8988T (cell line): ENCODE measurements at places on chromosomes 16 and 17.

DNA sequence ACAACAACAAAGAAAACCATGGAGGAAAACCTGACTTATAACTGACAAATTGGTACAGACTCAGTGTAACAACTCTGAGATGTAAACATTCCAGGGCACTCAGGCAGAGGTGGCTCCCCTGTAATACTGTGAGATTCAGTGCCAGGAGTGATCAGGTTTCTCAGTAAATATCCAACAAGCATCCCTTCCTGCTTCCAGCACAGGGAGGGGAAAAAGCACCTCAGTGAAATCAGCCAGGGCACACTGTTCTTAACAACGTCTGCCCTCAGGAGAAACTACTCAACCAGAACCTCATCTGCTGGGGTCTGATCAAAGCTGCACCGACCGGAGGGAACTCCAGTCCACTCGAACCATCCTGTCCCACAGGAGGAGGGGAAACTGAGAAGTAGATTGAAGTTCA, 52.3 kb downstream of the AMFR start:
- no peak for DNase-seq

GRCh38 chr16:73848993-73849392, 447.6 kb upstream of the PSMD7 start:
- no peak for DNase-seq

DNA sequence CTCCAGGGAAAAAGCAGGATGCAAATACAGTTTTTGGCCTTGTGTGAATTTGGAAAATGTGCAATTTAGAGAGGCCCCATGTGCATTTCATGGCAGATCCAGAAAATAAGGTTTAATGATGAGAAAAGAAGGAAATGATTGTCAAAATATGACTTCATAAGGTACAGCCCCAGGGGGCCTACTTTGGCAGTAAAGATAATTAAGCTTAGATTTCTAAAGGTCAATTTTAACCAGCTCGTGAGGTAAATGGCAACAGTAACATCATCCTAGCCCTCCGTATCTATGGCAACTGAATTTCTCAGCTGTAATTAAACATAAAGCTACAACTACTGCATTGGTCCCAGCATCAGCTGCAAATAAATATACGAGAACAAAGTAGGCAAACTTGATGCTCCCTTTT, 30.0 kb upstream of the PRSS54 start:
- DNase-seq = no peak

- DNase-seq = no peak
Observed at GRCh38 chr17:60280673-60281072, 111.3 kb downstream of the USP32 start.

- no peak for DNase-seq
Observed at GRCh38 chr17:28327709-28328108, 7.6 kb downstream of the IFT20 start.

GRCh38 chr17:66706851-66707450, 128.0 kb upstream of the CACNG5 start:
- no peak for DNase-seq

DNA sequence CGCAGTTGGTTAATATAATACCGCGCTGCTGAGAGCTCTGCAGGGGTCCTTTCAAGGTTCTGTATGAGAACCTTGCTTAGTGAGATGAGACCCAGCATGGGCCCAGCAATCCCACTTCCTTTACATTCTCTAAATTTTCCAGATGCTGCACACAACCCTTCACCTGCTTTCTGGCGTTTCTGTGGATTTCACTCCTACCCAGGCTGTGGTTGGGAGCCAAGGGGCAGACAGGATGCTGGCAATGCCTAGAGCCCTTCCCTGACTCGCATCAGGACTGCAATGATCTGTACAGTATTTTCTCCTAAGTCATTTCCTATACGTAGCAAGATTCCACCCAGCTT, 10.1 kb upstream of the PIPOX start:
- no peak for DNase-seq

- no peak for DNase-seq
Observed at GRCh38 chr16:30472328-30472942, at the start of gene ITGAL. TSS of gene ITGAL (plus strand) at chr16:30472742. CDS start at chr16:30472838, 96 bp downstream.

- DNase-seq = no peak
Observed at GRCh38 chr16:23858542-23858941, 22.8 kb downstream of the PRKCB start.

GRCh38 chr16:50939356-50939755, 197.5 kb downstream of the CYLD start:
- DNase-seq = no peak

DNA sequence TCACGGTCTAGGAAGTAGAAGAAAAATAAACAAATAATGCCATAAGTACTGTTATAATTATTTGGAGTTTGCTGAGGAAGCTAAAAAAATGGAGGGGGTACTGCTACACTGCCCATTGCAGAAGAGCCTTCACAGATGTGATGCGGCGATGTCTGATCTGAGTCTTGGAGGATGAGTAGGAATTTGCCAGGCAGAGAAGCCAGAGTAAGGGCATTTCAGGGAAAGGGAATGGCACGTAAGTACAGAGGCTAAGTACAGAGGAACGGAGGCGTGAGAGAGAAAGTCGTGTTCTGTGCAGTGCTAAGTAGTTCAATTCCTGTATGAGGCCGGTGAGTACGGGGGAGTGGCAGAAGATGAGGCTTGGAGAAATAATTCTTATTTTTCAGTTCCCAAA, 741 bp upstream of the GRB2 start:
- DNase-seq = no peak

DNA sequence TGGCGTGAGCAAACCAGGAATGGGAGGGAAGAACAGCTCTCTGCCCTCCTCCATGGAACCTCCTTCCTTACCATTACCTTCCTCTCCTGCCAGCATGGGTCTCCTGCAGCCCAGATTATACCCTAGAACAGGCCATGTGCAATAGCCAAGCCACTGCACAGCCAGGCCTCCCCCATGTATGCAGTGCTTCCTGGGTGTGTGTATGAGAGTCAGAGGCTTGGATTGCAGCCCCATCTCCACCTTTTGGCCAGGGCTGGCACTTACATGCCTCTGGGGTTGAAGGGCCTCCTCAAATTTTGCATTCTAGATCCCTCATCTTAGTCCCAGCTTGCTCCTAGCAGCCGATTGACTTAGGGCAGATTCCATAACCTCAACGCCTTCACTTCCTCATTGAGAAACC, 133.7 kb downstream of the GSG1L start:
- no peak for DNase-seq

- no peak for DNase-seq
Observed at GRCh38 chr17:51298508-51299371, 38.4 kb downstream of the UTP18 start.

GRCh38 chr17:19713462-19713861, 2.9 kb downstream of the SLC47A2 start:
- peak; percentile 78 for DNase-seq

- no peak for DNase-seq
Observed at GRCh38 chr16:1947369-1947670, 4.3 kb upstream of the MSRB1 start.

- peak; percentile 79 for DNase-seq
Observed at GRCh38 chr17:17356149-17356930, 53.2 kb downstream of the NT5M start.

GRCh38 chr17:56913000-56913311, 893 bp downstream of the TRIM25 start:
- no peak for DNase-seq

DNA sequence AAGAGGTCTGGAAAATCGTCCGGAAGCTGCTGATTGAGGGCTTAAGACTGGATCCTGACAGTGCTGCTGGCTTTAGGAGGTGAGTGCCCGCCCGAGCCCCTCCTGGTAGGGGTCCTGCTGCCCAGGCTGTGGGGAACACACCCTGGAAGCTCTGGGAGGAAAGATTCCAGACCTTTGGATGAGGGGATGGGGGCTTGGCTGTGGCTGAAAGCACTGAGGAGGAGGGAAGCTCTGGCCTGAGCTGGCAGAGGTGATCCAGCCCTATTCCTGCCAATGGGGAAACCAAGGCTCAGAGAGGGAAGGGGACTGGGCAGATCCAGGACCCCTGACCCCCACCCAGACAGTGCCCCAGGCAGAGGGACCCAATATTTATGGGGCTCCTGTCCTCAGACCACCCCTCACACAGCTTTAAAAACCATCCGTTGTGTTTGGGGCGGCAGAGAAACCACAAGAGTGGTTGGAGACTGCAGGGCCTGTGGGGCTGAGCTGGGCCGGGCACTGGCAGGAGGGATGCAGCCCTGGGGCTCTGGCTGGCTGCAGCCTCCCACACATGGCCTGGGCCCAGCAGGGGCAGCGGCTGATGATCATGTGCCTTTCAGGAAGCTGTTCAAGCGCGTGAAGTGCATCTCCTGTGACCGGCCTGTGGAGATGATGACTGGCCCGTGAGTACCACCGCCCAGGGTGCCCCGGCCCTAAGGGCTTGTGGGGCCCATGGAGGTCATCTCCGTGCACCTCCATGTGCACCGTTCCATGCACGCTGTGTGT, 22.8 kb downstream of the UBALD1 start:
- DNase-seq = no peak

DNA sequence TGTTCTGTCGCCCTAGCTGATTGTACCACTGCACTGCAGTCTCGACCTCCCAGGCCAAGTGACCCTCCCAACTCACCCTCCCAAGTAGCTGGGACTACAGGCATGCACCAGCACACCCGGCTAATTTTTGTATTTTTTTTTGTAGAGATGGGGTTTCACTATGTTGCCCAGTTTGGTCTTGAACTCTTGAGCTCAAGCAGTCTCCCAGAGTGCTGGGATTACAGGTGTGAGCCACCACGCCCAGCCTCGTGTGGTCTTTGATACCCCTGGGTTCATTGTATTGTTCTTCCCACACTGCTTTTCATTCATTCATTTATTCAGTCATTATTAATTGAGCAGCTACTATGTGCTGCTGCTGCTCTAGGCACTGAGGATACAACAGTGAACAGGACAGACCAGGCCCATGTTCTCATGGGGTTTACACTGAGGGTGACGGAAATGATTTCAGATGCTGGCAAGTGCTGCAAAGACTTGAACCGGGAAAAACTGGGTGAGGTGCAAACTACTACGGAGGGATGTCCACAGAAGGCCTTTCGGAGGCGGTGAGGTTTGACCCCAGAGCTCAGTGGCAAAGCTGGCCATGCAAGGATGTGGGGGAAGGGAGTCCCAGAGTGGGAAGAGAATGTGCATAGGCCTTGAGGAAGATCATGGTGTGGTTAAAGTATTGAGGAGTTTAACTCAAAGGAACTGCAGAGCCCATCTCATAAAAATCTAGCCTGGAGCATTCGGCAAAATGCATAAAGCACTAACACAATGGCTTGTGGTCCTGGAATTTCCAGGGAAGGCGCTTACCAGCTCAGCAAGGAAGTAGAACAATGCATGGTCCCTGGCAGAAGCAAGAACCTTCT, 10.9 kb downstream of the ABCC1 start:
- DNase-seq = no peak

DNA sequence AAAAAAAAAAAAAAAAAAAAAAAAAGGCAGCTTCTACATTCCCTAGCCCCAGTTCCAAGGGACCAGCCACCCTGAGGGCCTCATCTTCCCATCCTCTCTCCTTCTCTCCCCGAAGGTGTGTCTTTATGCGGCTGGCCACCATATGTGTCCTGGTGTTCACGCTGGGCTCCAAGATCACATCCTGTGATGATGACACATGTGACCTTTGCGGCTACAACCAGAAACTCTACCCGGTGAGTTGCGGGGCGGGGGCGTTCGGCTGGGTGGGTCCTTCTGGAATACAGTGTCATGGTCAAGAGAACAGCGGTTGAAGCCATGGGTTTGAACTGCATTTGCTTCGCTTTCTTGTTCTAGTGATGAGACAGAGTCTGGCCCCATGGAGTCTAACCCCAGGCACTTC, 22.6 kb upstream of the COQ7 start:
- no peak for DNase-seq

- DNase-seq = no peak
Observed at GRCh38 chr16:81654346-81654745, 124.7 kb upstream of the PLCG2 start.

- no peak for DNase-seq
Observed at GRCh38 chr17:21814776-21815175, 122.5 kb downstream of the KCNJ18 start.

GRCh38 chr17:8830141-8830540, 31.0 kb upstream of the MFSD6L start:
- DNase-seq = no peak

GRCh38 chr17:77957235-77957856, 1.2 kb upstream of the TNRC6C start:
- no peak for DNase-seq

GRCh38 chr17:58245428-58246103, 7.2 kb downstream of the LPO start:
- DNase-seq = no peak

DNA sequence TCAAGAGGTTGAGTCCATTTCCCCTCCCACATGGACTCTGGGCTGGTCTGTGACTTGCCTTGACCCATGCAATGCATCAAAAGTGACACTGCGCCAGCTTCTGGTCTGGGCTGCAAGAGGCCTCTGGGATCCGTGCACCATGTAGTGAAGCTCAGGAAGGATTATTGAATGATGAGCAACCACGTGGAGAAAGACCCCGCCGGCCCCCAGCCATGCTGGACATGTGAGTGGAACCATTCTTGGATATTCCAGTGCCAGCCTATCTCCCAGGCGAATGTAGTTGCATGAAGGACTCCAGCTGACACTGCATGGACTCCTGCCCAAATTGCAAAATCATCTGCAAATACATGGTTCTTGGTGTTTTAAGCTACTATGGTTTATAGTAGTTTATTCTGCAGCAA, 7.6 kb upstream of the ALOX15B start:
- DNase-seq = no peak

DNA sequence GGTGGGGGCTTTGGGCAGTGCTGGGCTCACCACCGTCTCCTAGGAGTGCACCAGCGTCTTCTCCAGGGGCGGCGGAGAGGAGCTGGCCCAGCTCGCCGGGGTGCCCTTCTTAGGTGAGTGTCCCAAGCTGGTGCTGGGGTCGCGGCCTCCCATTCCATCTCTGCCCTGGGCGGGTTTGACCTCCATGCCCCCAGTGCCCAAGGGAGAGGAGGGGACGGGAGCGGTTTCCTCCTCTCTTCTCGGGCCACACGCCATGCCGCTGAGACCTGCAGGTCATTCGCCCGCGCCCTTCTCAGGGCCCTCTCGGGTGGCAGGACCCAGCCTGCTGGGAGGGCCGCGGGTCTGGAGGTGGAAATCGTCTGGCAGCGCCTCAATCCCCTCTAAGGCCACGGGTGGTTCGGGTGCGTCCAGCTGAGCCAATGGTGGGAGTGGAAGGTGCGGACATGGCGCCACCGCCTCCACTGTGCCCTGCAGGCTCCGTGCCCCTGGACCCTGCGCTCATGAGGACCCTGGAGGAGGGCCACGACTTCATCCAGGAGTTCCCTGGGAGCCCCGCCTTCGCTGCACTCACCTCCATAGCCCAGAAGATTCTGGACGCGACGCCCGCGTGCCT, 5.3 kb downstream of the IGFALS start:
- no peak for DNase-seq

DNA sequence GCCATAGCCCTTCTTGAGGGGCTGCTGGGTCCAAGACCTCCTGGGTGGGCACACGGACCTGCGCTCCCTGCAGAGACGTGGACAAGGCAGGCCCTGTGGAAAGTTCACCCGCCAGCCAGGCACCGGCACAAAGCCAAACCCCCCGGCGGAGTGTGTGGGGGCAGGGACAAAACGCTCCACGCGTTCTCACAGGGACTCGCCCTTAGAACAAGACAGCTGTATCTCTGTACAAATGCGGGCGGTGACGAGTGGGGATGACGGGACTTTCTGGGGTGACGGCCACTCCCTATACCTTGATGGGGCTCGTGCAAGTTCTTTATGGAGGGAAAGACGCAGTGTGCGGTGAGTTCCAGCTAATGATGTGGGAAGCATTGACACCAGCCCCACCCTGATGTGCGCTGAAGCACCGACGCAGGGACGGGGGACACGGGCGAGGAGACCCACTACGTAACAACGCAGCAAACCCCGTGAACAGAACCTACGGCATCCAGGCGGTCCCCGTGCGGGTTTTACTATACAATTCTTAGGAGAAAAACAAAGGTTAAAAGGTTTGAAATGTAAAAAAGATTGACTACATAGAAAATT, 49.4 kb downstream of the LMF1 start:
- no peak for DNase-seq

- no peak for DNase-seq
Observed at GRCh38 chr17:41415833-41416335, 8.5 kb downstream of the KRT37 start.
